Stimulated activated CD8-positive, alpha-beta memory T cell treated with anti-CD3 and anti-CD28 coated beads, Interleukin-15, amount 100 ng/mL, for 24 hours (primary cell): ENCODE measurements at places on chromosomes 2 and 18.

GRCh38 chr2:239711911-239712570 lies 311.2 kb upstream of the HDAC4 start:
- no peak for DNase-seq

GRCh38 chr18:3923750-3924149 lies 473.8 kb downstream of the TGIF1 start:
- no peak for DNase-seq

GRCh38 chr2:174750923-174751441 lies 13.3 kb downstream of the CHRNA1 start:
- no peak for DNase-seq

DNA sequence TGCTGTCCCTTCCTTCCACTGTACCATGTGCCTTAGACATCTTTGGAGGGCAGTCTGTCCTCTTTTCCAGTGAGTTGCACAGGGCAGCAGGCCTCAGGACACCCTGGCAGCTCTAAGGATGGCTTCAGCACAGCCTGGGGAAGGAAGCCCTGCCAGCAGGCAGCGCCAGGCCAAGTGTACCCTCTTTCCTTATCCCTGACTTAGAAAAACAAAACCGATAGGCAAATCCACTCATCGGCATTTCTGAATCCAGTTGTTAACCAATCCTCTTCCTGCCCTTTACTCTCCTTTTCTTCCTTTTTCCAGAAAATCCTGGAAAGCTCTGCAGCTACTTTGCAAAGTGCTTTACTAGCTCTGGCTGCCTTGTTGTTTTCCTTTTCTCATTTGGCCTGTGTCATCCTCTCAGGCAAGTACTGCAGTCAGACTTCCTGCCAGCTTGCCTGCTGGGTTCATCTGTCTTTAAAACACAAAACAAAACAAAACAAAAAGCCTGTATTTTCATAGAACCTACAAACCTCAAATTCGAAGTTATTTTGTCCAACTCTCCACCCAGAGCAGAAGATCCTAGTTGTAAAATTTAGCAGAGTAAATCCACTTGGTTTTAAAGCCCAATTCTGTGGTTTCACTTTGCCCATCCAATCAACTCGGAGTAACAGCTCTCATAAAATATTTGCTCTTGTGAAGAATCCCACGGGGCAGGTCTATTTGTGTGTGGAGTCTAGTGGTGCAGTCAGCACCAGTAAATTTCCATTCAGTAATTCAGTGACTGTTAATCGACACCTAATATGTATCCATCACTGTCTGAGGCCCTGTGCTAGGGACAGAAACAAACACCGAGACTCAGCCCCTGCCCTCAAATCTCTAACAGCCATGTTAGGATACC lies 45.2 kb downstream of the PCBP1 start:
- no peak for DNase-seq

DNA sequence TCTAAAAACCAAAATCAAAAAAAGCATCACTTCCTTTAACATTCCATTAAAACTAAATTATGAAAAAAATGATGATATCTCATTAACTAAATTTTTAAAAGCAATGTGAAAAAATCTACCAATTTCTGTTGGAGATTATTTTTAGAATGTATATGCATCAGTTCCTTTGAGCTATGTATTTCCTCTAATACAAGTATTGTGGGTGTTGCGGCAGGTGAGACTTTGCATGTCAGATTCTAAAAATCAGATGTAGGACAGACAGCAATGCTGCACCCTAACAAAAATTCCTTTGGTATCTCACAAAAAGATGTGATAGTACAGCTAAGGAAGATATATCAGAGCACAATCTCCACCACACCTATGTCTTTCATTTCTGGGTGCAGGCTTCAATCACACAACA lies 6.8 kb downstream of the MBD2 start:
- no peak for DNase-seq
